ENCODE measurements at places on chromosomes 11 and 22.

GRCh38 chr22:33597274-33597985, 322.8 kb downstream of the LARGE1 start:
- no peak for DNase-seq

- DNase-seq, result peak; percentile 40
Measured at GRCh38 chr11:35907648-35908431, 36.0 kb upstream of the LDLRAD3 start.

- no peak for DNase-seq
Measured at GRCh38 chr11:61954851-61955421, 4.8 kb downstream of the BEST1 start.

DNA sequence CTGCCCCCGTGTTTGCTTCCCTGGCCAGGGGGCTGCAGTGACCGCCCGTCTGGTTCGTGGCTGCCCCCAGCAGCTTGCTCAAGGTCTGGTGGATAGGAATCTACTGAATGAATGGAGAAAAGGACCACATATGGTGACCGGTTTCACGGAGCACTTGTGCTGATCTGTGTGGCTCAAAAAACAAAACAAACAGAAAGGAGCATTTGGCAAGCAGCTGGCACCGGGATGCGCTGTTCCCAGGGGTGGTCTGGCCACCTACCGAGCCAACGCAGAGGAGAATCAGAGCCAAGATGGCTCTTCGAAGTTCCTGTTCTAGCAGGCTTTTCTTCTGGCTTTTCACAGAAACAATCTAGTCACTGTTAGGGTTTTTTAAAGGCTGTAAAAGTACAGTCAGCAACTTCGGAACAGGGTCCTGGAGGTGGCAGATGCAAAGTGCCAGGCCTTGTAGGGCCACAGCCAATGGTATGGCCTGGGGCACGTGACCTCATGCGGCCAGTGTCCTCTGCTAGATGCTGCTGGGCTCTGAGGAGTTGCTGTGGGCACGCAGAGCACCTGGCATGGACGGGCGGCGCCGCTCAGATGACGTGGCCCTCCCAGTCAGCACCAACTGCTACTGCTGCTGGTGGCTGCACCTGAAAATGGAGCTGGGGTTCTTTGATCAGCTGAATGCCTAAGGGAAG, 27.3 kb upstream of the PACSIN2 start:
- no peak for DNase-seq

DNA sequence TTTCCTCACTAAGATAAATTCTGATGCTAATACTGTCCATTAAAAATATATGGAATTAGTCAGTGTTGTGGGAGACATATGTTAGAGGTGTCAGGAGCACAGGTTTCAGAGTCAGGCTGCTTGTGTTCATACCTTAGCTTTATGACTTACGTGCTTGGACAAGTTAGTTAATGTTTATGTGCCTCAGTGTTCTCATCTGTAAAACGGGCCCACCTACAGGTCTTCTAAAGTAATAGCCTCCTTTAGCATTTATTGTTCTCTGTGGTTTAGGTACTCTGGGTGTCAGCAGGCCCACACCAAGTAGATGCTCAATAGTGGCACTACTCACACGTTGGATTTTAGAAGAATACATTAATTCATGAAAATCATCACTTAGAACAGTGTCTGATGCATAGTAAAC, 308.7 kb upstream of the ZC3H12C start:
- no peak for DNase-seq

- DNase-seq, result no peak
Measured at GRCh38 chr22:27870234-27871191, 48.5 kb downstream of the PITPNB start.

- no peak for DNase-seq
Measured at GRCh38 chr11:34478845-34479663, 34.5 kb downstream of the ELF5 start.

- no peak for DNase-seq
Measured at GRCh38 chr11:107707215-107707671, 4.6 kb downstream of the SLN start.

DNA sequence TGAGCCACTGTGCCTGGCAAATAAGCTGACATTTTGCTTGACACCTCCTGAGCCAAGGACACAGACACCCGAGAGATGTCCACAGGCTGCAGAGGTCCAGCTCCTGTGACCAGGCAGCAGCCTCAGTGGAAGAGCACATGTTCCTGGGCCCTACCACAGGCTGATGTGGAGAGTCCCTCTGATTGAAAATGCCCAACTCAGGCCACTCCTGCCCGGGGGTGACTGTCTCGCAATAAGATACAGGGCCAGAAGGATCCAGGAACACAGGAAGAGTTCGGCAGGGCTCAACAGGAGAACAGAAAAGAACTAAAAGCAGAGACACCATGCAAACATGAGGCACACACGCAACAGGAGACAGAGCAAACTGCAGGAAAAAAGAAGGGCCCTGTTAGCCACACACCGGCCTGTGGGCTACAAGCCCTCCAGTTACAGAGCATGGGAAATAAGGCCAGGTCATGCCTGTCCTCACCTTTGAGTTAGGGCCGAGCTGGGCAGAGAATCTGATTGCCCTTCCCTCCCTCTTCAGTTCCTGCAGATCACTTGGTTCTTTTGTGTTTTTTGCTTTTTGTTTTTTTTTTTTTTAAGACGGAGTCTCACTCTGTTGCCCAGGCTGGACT, 28.3 kb upstream of the MALAT1 start:
- DNase-seq, result no peak

- no peak for DNase-seq
Measured at GRCh38 chr22:46593211-46593681, 26.9 kb upstream of the GRAMD4 start.

DNA sequence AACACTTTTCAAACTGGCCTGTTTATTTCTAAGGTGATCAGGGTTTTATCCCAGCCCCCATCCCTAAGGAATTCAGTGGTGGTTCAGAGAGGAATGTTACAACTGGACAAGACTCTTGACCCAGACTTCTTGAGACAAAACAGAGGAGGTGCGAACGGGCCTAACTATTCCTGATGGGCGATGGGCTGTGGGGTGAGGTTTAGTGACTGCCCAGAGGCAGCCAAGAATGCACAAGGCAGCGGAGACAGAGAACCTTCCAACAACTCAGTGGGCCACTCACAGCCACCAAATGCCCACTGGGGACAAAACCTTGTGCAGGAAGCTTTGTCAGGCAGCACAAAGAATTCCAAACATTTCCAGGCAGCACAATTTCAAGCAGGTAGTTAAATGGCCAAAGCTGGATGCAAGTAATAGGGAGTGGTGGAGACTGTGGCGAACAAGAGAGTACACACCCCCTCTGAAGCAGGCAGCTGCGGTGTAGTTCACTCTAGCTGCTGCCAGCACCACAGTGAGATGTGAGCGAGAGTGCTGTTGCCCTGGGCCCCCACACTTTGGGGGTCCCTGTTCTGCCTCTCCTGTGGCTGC, 29.2 kb downstream of the SCUBE1 start:
- no peak for DNase-seq

DNA sequence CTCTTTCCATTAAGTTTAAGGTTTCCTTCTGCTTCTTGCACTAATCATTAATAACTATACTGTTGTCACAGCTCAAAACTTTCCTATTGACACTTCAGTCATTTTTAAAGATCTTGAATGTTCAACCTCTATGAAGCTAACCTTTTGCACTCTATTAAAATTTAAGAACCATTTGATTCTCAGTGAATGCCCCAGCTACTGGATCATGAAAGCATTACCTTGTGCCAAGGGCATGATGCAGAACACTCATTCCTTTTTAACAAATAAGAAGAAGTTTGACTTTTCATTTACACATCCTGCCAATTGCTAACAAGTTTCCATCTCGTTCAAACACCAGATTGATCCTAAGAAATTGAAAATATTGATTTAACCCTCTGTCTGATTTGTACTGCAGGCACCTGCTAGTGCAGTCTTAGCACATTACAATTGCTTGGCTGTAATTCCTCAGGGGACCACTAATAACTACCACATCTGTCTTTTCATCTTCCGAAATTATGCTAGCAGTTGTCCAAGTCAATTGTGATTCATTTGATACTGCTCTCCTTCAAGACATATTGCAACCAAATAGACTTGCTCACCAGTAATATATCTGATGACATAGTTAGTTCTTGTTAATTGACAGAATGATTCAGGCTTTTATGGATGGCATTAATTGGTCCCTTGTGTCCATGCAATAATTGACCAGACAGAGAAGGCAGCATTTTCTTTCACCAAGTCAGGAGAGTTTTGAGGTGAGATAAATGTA, 158.4 kb downstream of the TEAD1 start:
- no peak for DNase-seq

DNA sequence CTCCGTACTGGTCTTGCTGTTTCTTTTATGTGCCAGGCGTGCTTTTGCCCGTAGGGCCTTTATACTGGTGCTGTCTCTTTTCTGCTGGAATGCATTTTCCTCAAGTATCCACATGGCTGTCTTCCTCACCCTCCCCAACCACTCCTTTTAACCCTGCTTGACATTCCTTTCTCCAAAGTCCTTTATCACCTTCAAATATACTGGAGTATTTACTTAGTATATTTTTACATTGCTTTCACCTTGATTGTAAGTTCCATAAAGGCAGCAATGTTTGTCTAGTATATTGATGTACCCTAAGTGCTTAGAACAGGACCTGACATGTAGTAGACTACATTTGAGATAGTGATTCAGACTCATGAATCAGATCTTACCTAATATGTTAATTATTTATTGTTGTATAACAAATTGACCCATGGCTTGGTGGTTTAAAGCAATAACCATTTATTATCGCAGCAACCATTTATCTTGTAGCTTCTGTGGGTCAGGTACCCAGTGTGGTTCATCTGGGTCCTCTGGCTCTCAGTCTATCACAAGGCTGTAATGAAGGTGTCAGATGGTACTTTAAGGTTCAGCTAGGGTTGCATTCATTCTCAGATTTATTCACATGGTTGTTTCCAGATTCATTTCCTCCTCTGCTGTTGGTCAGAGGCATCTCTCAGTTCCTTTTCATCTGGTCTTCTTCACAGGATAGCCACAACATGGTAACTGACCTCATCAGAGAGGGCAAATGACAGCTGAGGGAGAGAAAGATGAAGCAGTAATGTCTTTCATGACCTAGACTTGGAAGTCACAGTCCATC, 34.2 kb downstream of the DDX10 start:
- DNase-seq, result no peak

DNA sequence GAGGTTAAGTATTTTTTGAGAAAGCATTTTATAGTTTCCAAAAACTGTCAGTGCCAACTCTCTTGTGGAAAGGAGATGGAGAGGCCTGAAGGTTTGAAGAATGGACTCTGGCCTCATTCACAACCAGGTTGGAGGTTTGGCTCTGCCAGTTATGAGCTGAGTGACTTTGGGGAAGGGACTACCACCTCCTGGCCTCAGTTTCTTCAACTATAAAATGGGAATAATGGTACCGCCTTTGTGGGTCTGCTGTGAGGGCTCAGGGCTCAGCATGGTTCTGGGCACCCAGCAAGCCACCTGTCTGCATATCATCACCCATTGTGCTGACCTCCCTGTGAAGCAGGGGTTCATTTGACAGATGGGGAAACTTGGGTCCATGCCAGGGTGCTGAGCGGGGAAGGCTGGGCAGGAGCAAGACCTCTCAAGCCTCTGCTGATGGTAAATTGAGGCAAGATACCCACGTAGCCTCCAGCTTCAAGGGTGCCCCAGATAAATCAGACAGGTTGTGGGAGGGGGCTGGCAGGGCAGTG, 3.5 kb upstream of the LIF start:
- no peak for DNase-seq

- DNase-seq, result no peak
Measured at GRCh38 chr22:45087802-45088201, 75.9 kb upstream of the NUP50 start.

GRCh38 chr22:38320605-38321402, 3.6 kb upstream of the CSNK1E start:
- no peak for DNase-seq

DNA sequence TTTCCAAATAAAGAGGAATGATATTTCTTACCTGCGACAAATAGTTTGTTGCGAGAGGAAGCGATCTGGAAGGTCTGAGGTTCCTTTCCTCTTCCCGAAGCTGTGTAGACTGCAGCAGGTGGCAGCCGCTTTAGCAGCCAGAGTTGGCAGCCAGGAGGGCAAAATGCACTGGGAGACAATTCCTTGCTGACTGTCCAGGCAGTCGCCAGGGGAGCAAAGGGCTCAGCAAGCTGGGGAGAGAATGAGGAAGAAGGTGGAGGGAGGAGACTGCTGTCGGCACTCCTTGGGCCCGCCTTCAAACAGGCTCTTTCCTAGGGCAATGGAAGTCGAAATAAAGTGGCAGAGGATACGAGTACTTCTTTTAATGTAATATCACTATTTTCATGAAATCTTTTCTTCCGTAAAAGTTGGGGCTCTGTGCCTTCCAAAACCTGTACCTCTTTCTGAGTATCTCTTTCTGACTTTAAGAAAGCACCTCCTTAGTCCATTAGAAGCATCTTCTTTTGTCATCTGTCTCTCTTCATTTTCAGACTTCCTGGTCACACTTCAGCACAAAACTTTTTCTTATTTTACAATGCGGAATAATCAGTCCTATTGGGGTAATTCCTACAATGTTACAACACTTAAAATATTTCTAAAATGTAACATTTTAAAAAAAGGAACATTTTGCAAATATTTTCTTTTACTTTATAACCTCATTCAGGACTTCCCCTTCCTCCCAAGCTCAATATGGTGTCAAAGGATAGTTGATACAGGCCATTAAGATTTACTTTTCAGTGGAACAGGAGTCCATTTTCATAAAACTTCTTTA, at the start of gene IL18:
IL18 (minus strand) TSS at position 220 of the 811 bp plus-strand sequence. CDS start 9,041 bp downstream, outside the sequence.
- DNase-seq, result no peak

- DNase-seq, result no peak
Measured at GRCh38 chr11:70348608-70349007, 49.7 kb upstream of the CTTN start.

DNA sequence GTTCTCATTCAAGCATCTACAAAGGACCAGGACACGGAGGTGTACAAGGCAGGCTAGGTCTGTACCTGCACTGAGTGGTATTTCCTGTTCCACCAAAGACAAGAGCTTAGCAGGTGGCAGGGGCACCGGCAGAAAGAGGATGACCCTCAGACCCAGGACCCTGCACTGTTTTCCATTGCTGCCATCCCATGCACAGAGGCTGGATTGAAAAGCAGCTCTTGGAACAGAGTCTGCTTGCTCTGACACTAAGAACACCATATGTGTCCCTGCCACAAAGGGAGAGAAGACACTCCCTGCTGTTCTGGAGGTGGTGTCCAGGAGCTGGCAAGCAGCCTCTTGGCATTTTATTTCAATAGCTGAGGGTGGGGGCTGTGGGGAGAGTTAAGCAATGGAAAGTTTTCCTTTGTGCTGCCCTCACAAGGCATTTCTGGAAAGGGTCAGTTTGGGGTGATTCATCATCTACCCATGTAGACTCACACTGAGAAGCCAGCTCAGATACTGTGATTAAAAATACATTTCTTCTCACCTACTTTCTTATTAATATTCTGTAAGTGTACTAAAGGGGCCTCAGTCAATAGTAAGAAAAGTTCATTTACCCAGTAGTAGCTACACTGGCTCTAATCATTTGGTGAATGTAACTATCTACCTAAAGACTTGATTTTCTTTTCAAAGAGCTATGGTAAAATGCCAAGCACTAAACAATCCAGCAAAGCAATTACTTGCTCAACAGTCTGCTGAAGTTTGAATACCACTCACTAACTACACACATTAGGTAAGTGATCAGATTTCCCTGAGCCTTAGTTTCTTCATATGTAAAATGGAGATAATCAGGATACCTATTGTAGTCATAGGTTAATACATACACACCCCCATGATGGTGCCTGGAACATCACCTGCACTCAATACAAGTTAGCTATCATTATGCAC, 55.2 kb downstream of the SLC1A2 start:
- no peak for DNase-seq

All from activated CD4-positive, alpha-beta T cell treated with anti-CD3 and anti-CD28 coated beads, Interleukin-2, Interleukin-6, amounts not matched to agents 100 ng/mL and 50 ng/mL, durations not matched to agents 16 hours and 8 hours (primary cell).